ENCODE measurements at places on chromosomes 6 and 20.

DNA sequence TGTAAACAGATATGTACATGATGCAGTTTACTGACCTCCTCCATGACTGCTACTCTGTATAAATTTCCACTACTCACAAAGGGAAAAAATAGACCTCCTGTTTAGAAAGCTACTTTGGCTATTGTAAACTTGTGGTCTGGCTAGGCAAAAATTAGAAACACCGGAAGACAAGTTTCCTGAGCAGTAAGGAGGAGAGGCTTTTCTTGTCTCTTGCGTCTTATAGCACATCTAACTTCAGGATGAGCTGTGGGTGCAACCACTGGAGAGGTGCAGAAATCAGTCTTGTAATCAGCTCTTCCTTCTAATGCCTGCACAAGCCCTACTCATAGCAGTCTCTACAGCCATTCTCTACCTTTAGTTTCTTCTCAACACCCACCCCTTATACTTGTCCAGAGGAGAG lies 296.5 kb upstream of the SLC35B3 start:
- peak; percentile 55 for DNase-seq

DNA sequence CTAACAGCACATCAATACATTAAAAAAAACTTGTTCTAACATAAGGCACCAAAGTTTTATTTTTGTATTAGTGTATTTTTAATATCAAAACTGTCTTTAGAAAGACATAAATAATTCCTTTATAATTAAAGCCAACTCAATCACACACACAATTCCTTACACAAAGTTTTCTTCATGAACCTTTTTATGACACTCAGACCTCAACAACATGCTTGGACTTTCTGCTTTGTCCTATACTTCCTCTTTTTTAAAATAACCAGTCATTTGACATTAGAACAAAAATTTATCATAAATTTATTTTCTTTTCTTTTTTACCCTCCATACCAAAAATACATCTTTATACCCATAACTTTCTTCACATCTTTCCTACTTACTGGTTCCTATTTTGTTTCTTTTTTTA lies 292.0 kb upstream of the ARID1B start:
- DNase-seq: no peak

DNA sequence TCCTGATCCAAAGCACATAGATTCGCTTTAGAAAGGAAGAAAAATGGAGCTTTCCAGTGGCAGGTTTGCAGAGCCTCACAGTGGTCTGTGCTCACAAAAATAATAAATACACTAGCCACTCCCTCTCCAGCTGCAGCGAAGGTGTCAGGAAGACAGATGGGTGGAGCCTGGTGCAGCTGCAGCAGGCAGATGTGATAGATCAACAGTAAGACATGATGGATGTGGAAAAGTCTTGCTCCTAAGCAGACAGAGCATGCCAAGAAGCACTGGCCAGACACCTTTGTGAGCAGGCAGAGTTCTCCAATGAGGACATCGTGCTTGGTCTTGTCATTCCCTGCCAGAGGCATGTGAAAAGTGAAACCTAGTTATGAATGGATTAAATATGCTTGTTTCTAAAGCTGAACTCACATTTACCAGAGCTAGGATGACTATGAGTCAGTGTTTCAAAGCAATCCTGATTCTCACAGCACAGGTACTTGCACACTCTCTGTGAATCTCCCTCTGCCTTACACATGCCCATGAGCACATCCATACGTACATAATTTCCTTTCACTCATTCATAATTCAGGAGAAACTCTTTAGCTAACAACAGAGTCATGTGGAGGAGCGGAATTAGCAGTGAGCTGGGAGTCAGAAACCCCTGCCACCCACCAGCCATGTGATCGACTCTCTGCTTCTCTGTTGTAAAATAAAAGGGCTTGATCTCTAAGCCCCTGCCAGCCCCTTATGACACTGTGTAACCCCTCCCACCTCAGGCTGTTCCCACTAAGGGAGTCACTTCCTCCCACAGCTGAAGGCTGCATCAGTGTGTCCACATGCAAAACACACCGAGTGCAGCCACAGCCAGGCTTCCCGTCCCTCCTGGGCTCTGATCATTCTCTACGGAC lies 111.2 kb downstream of the SCML4 start:
- DNase-seq: no peak

DNA sequence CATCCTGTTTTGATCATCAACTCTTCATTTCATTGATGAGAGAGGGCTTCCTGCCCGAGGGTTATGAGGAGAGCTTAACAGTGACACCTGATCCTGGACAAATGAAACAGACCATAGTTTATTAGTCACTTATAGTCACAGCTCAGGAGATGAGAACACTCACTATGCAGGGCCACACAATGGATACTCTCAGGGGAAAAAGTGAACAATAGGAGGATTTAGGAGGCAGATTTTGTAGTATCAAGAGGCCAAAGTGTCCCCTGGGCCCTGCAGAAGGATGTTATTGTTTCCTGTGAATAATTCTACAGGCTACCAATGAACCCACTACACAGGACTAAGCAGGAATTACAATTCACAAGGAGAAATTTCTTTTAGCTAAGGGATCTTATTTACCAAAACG lies 772.8 kb upstream of the MAN1A1 start:
- DNase-seq: no peak

- DNase-seq: peak; percentile 37
Measured at GRCh38 chr20:1857466-1857865, 37.7 kb upstream of the SIRPA start.

DNA sequence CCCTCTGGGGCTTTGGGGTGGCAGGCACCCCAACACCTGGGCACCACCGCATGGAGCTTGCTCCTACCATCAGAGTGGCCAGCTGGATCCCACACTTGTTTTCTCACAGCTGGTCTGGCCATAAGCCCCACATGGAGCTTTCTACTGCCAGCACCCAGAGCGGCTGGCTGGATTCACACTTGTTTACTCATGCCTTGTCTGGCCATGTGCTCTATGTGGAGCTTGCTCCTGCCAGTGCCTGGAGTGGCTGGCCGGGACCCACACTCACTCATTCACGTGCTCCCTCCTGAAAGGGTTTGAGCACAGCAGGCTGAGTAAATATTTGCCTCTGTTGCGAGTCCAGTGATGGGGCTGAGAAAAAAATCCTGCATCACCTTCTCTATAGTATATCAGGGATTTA lies 487.0 kb downstream of the CD109 start:
- no peak for DNase-seq

GRCh38 chr6:33217246-33217645 lies 8.9 kb downstream of the RING1 start:
- no peak for DNase-seq

DNA sequence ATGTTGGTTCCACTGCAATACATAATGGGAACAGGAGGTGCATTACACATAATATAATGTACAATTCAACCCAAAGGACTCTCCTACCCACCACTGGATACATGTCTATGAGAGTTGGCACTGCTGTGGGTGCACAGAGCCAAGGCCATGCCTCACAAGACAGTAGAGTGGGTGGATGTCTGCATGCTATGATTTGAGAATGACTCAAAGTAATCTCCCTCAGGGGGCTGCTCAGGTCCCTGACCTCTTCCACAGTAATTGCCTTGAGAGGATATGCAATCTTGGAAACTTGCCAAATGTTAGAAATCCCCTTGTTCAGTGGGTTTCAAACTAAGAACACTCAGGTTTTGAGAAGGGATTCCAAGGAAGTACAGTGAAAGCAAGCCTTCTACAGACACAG lies 79.0 kb downstream of the ANKEF1 start:
- no peak for DNase-seq

DNA sequence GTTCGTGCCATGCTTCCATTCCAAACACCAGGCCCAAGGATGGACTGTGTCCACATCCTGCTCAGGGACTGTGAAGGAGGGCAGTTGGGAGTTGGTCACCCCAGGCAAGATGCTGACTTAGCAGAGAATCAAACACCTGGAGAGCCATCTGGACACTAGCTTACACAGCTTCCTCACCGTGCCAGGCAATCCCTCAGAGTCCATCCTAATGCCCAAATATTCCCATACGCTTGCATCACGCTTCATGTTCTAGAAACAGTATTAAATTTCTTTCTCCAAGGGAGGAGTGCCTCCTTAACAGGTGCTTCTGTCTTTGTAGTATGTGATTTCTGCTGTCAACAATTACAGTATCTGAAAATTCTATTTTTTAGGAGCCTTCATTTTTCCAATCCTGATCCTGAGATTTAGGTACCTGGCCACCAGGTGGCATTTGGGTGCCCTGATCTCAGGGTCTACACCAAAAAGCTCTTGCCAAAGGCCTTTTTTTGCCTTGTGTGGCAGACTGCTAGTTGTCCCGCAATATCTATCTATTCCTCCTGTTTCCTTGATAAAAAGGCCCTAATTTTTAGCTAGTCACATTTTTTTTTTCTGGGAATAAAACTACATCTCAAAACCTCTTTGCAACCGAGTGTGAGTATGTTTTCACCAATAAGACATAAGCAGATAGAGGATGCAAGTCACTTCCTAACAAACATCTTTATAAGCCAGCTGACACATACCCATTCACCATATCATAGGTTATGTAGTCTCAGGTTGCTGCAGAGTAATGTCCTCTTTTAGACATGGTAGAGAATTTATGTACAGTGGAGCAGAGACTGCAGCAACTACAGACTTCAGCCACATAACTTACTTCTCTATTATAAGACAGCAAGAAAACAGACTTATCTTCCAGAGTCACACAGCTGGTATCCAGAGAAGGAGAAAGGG lies 85.0 kb downstream of the PREP start:
- DNase-seq: no peak

DNA sequence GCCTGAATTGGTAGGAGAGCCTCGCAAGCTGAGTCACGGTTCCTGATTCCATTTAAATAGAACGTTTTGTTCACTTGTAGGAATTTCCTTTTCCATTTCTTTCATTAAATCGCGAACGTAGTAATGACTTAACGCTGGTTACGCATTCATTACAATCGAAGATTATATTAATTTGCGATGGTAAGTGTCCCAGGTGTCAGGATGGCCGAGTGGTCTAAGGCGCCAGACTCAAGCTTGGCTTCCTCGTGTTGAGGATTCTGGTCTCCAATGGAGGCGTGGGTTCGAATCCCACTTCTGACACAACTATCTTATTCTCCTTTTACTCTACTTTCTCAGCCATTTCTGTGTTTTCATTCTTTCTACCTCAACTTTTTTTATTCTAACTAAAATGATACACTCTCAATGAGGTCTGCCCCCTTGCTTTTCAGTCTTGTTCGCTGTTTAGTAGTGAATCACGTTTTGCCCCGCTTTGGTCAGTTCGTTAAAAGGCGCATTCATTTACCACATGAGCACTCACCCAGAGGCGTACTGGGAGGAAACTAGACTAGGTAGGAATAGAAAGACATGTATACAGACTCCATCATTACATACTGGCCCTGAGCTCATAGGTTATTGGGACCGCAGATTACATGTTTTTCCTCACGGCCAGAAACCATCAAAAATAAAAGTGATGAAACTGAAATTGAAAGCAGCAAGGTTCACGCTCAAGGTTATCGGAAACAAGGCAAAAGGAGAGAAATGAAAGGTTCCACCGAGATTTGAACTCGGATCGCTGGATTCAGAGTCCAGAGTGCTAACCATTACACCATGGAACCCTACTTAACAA lies 17.3 kb upstream of the TRIM27 start:
- DNase-seq: peak; percentile 67

- DNase-seq: no peak
Measured at GRCh38 chr6:11710311-11710761, 68.3 kb downstream of the ADTRP start.

GRCh38 chr6:32327103-32327502 lies 44.6 kb downstream of the TSBP1 start:
- peak; percentile 16 for DNase-seq

GRCh38 chr6:159089443-159089842 lies 44.7 kb upstream of the TAGAP start:
- DNase-seq: no peak

DNA sequence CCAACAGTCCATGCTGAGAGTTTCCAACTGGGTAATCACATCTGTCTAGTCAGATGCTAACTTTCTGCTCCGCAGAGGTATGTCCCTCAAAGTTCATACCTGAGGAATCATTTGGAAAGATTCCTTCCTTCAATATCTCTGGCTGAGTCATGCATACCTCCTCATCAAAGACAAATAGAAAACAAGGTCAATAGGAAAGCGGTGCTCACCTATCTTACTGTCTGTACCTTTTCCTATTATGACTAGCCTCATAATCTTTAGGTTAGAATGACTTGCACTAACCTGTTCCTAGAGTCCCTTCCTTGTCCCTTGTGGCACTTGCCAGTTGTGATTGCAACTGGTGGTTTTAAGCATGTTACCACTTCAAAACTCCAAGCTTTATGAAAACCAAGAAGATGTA lies 78.2 kb upstream of the PTPRK start:
- no peak for DNase-seq

- DNase-seq: no peak
Measured at GRCh38 chr6:161434350-161434749, 160.5 kb upstream of the AGPAT4 start.

GRCh38 chr20:32112841-32113240 lies 3.3 kb downstream of the TM9SF4 start:
- DNase-seq: peak; percentile 4

DNA sequence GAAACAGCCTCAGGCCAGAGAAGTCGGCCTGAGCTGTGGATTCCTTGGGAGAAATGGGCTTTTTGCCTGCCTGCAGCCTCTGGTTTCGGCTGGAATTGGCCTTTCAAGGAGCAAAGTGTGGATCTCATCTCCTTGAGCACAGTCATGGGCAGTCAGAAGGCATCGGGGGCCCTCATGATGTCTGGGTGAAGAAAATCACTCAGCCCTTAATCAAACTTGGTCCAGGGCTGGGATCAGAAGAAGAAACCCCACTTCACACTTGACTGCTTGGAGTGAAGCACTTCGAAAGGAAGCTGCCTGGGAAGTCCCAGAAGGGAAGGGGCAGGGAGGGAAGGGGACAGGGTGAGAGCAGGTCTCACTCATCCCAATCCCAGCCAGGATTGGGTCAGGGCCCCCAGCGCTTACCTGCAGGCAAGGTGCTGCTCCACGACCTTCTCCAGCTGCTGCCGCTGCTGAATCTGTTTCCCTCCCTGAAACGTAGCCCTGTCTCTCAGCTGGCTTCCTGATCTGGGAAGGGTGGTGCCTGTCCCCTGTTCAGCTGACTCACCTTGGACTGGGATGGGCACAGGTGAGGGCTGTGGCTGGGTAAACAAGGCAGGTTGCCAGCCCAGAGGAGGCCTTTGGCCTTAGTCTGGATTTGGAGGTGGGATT lies at the start of gene SDCBP2:
Gene SDCBP2 (minus strand): TSS at position 460 of the 651 bp plus-strand sequence. CDS start 8,723 bp downstream, outside the sequence.
- DNase-seq: no peak

GRCh38 chr20:1944345-1945091 lies 49.3 kb downstream of the SIRPA start:
- DNase-seq: no peak

- DNase-seq: no peak
Measured at GRCh38 chr20:2373098-2373497, 7.6 kb upstream of the TGM6 start.

GRCh38 chr6:81818901-81819361 lies 66.5 kb upstream of the TENT5A start:
- DNase-seq: peak; percentile 40

All from GDM1 (cell line).